Glutamatergic neuron (in vitro differentiated cells): ENCODE measurements at places on chromosomes 13 and 19. TPM values are rescaled to one million over a fixed set of nuclear protein-coding genes. Genes with fewer than 3 reads are reported as not detected.
A peak's percentile ranks its signal among the peaks of the same experiment; 100 is the strongest.

- DNase-seq, result peak; percentile 77
Measured at GRCh38 chr19:46715975-46716671, 791 bp downstream of the PRKD2 start.

DNA sequence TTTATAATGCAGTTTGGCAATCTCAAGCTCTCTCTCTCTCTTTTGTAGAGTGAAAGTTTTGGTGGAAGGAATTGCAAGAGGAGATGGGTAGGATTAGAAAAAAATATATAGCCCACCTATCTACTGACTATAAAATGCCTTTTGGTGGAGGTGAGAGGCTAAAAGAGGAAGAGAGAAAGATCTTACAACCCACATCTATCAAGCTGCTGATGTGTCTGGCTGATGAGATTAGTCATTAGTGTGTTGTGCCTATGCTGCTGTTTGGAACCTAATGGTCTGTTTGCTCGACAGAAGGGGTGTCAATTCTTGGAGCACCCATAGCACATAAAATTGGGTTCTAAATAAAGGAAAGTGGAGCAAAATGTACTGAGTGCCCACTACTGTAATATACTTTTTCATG is 411.0 kb downstream of the HS6ST3 start:
- DNase-seq, result no peak

GRCh38 chr13:93226623-93227279 is at the start of gene GPC6:
TSS of gene GPC6 (plus strand) at chr13:93226807.
- peak; percentile 71 for DNase-seq

DNA sequence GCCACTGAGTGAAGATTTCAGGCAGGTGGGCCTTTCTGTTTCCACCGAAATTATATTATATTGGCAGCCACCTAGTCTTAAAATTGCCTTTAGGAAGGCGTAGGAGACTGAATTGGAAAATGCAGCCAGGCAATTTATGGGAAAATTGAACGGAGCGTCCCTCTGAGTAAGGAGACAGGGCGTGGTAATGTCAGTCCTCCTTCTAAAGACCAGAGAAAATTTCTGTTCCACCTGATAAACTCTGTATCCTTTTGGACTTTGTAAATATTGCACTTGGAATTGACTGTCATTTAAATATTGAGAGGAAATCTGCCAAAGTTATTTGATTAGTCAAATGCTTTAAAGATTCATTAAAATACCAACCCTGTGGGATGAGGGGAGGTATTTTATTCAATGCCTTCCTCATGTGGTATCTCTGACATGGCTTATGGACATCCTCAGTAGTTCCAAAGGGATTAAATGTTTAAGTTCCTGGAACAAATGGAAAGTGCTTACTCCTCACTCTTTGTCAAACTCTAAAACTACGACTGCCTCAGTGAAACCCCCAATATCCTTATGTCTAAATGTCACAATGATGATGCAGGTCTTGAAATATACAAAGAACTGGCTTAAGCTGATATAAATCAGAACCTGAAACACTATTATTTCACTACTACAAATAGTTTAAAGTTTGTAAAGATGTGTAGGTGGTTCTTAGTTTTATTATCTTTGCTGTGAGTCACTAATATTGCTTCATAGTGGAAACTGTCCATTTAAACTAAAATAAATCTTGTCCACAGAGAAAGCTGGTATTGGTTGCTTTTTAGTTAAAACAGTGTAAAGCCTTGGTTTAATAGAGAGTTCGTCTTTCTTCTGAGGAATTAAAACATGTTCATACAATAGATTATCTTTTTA is 203.2 kb downstream of the FGF14 start:
- DNase-seq, result no peak

- DNase-seq, result no peak
Measured at GRCh38 chr19:31418692-31419430, 69.6 kb upstream of the TSHZ3 start.

DNA sequence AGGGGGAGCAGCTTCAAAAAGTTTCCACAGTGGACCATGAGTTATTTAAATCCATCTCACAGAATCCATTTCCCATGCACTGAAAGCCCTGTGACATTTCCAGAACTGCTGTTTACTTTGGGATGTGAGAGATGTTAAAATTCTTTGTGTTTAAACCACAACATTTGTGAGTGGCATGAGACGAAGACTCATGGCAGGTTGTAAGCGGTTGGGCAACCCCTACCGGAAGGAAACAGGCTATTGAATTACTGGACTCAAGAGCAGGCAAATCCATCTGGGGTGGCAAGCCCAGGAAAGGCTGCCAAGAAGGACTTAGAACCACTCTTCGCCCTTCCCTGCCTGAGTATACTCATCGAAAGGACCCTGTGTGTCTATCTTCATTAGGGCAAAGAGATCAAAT is 22.3 kb upstream of the CLDN10 start:
- DNase-seq, result no peak

DNA sequence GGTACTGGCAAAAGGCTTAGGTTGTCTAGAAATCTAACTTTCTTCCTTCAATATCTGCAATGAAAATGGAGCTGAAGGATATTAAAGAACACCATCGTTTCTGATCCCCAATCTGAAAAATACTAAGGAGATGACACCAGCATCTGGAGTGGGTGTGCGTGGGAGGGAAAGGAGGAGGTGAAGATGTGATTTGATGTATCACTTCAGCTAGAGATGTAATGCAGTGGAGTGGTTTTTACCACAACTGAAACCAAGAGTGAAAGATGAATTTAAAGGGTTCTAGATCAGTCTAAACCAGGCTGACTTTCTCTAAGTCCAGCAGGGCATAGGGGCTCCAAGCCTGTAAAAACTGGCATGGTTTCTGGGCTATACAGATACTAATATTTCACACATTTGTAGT is 148.4 kb downstream of the AKAP11 start:
- no peak for DNase-seq

- DNase-seq, result no peak
Measured at GRCh38 chr13:48797127-48797526, 143.4 kb downstream of the CYSLTR2 start.

DNA sequence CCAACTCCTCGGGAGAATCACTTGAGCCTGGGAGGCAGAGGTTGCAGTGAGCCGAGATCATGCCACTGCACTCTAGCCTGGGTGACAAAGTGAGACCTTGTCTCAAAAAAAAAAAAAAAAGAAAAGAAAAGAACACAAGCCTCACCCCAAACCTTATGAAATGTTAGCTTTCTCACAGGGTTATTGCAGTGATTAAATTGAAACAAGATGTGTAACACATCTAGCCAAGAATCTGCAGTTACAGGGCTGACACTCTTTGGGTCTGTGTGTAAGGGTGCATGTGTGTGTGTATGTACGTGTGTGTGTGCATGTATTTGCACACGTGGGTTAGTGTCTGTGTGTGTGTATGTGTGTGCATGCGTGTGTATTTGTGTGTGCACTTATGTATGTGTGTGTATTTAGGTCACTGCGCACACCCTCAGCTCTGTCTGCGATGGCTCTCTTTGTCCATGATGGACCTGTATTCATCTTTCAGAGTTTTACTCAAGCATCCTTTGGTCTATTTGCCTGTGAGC is 336.3 kb downstream of the UQCRFS1 start:
- DNase-seq, result no peak

DNA sequence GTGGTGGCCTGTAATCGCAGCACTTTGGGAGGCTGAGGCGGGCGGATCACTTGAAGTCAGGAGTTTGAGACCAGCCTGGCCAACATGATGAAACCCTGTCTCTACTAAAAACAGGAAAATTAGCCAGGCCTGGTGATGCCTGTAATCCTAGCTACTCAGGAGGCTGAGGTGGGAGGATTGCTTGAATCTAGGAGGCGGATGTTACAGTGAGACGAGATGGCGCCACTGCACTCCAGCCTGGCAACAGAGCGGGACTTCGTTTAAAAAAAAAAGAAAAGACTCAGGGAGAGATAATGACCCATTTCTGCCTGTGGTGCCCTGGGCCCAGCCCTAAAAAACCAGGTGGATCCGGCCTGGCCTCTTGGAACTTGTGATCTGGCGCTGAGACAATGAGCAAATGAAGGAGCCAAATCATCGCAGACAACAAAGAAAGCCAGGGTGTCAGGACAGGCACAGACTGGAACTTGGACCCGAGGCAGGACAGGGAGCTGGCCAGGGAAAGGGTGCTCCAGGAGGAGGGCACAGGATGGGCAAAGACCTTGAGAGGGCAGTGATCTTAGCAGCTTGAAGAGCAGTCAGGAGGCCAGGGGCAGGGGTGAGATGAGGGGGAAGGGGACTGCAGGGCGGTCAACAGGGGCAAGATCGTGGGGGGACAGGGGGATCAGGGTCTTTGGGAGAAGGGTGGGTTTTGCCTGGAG is 962 bp upstream of the JAK3 start:
- no peak for DNase-seq

GRCh38 chr19:12035220-12036172 is at the start of gene ZNF433:
TSS of gene ZNF433 (minus strand) at chr19:12035679. CDS start at chr19:12035539, 140 bp downstream.
- peak; percentile 99 for DNase-seq

GRCh38 chr13:52348071-52348470 is 57.9 kb downstream of the THSD1 start:
- DNase-seq, result no peak

DNA sequence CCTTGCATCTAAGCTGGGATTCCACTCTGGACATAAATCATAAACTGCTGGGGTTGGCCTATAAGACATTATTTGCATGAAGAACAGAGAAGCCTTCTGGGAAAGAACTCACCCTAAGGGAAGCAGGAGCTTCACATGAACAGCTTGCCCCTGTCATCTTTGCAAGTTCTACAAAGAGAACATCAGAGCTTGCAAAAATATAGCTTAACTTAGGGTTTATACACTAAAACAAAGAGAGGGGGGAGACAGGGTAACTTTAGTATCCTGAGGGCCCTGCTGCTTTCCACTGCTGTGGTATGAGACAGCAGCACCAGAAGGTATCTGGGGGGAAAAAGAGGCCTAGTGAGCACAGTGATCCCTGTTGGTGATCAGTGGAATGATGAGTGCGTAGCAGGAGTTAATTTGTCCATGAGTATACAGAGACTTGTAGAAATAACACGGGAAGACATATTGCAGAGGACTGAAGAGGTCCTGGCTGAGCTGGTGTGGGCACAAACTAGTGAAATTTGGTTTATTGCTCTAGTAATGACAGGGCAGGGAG is 116.1 kb upstream of the TSC22D1 start:
- DNase-seq, result no peak

Gene GIPC3
- total RNA-seq, result 0.20 TPM

- DNase-seq, result peak; percentile 82
Measured at GRCh38 chr19:55454787-55455243, 6.6 kb downstream of the ISOC2 start.

GRCh38 chr13:113083402-113084061 is 22.1 kb upstream of the F7 start:
- DNase-seq, result peak; percentile 20

GRCh38 chr13:99214232-99214631 is 13.6 kb downstream of the UBAC2 start:
- DNase-seq, result no peak

DNA sequence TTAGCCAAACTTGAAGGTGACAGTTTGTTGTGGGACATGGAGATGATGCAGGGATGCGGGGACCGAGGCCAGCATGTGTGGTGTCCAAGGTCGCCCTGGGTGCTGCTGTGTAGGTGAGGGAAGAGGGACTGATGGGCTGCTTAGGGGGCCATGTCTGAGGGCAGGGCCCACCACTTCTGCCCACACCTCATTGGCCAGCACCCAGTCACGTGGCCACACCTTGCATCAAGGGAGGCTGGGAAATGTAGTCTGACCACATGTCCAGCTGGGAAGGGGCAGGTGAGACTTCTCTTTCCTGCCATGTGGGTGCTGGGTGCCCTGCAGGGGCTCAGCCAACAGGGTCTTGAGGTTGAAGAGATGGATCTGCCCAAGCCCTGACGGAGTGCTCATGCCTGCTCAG is 88.9 kb downstream of the KDM4B start:
- no peak for DNase-seq

- DNase-seq, result no peak
Measured at GRCh38 chr13:33757713-33758112, 60.2 kb upstream of the RFC3 start.

DNA sequence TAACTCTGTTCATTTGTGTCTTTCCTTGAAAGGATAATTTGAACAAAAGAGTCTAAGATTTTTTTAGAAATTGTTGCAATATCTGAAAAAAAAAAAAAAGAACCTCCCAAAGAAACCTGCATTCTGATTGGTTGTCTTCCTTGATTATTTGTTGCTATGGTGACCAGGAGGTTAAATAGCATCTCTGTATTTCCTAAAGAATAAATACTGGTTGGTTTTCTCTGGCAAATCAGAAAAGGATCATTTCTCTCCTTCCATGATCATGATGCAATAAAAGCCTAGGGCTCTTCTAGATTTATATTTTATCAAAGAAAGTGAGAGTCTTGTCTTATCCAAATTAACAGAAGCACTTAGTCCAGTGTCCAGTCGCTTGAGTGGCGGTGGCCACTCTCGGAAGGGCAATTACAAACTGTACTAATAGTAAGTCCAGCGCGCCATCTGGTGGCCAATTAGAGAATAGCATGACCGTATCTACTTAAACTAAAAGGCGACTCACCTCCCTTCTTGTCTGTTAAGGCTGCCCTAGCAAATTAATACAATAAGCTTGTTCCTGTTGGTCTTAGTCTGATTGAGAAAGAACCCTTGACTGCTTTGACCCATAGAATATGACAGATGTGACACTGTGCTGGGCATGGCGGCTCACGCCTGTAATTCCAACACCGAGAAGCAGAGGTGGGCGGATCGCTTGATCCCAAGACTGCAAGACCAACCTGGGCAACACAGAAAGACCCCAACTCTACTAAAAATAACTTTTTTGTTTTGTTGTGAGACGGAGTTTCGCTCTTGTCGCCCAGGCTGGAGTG is 47.0 kb upstream of the PNMA8B start:
- DNase-seq, result peak; percentile 92

- no peak for DNase-seq
Measured at GRCh38 chr13:69283301-69283700, 824.3 kb upstream of the ATXN8OS start.

- no peak for DNase-seq
Measured at GRCh38 chr19:29278716-29279115, 65.8 kb upstream of the UQCRFS1 start.

DNA sequence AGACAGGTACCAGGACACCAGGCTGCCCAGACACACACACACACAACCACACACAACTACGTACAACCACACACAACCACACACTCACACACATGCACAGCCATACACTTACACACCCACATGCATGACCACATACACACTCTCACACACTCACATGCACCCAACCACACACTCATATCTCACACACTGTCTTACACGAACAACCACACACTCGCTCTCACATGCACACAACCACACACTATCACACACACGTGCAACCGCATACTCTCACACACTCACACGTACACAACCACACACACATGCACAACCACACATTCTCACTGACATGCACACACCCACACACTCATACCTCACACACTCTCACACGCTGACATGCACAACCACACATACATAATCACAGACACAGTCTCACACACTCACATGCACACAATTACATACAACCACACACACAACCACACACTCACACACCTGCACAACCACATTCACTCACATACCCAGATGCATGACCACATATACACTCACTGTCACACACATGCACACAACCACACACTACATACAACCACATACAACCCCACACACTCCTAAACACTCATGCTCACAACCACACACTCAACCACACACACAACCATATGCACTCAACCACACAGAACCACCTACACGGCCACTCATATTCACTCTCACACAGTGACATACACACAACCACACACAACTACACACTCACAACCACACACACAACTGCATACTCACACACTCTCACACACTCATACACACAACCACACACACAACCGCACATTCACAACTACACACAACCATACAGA is 7.6 kb upstream of the SLC7A10 start:
- DNase-seq, result no peak
